ENCODE measurements at places on chromosomes 1 and 21.

DNA sequence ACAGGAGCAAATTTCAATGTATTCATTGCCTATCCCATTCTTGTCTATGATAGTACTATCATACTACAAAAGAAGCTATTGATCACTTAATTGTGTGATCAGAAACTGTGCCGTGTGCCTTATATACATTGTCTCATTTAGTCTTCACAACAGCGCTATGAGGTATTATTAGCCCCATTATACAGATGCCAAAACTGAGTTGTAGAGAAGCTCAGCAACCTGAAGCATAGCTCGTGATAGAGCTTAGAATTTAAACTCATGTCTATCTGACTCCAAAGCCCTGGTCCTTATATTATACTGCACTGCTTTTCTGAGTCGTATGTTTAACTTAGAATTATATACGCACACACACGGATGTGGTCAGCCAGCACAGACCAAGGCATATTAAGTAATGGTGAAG, 315.1 kb downstream of the NFIA start:
- DNase-seq = no peak

DNA sequence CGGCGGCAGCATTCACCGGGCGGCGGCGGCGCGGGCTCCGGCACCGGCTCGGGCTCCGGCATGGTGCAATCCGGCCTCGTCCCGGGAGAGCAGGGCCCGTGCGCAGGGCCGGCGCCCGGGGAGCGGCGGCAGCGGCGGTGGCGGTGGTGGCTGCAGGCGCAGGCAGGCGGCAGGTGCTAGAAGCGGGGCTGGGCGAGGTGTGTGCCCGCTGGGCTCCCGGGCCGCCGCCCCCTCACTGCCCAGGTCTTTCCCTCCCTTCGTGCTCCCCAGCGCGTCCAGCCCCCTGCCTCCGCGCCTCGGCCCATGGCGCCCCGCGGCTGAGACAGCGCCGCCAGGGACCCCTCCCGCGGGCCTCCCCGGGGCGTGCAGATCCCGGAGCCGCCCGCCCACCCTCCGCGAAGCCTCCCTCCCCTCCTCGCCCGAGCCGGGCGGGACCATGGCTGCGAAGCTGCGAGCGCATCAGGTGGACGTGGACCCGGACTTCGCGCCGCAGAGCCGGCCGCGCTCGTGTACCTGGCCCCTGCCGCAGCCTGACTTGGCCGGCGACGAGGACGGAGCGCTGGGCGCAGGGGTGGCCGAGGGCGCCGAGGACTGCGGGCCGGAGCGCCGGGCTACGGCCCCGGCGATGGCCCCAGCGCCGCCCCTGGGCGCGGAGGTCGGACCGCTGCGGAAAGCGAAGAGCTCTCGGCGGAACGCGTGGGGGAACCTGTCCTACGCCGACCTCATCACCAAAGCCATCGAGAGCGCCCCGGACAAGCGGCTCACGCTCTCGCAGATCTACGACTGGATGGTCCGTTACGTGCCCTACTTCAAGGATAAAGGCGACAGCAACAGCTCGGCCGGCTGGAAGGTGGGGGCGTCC, 492 bp downstream of the FOXO6 start:
- DNase-seq = peak; percentile 40

DNA sequence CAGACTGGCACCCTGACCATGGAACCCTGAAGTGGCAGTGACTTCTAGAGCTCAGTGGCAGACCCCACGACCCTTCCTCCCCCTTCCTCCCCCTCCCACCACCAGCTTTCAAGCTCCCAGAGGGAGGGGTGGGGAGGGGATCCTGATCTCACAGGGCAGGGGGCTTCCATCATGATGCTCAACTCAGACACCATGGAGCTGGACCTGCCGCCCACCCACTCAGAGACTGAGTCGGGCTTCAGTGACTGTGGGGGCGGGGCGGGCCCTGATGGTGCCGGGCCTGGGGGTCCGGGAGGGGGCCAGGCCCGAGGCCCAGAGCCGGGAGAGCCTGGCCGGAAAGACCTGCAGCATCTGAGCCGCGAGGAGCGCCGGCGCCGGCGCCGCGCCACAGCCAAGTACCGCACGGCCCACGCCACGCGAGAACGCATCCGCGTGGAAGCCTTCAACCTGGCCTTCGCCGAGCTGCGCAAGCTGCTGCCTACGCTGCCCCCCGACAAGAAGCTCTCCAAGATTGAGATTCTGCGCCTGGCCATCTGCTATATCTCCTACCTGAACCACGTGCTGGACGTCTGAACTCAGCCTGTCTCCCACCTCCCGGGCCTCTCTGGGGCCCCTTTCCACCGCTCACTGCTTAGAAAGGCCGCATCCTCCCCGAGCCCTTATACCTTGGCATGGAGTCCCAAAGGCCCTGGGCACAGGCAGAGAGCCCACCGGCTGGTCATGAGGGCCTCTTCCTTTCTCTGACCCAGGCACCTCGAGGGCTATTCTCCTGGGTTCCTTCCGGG, 3.9 kb downstream of the NHLH1 start:
- no peak for DNase-seq

GRCh38 chr1:32702599-32703478, at the start of gene SYNC:
Gene SYNC, minus strand, starts transcription at chr1:32702770. Its CDS starts 110 bp downstream, at chr1:32702660.
- DNase-seq = no peak

GRCh38 chr1:20265250-20265649, 25.4 kb upstream of the VWA5B1 start:
- no peak for DNase-seq

GRCh38 chr1:159900755-159901360, 893 bp upstream of the CFAP45 start:
- no peak for DNase-seq

GRCh38 chr1:25862785-25863485, 3.7 kb upstream of the AUNIP start:
- DNase-seq = no peak

DNA sequence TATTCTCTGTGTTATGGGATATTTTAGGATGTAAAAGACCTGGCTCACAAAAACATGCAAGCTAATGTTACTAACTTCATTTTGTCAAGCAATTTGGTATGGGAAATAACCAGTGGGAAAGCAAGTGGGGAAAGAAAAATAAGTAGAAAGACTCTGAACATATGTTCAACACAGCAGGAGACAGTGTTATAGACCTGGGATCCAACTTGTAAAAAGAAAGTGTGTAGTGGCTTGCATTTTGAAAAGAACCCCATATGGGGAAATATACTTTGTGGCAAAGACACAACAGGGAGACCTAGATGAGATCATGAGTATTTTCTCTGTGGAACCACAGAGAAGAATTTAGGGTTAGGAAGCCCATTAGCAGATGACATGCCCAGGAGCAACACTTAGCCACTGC, 212.7 kb upstream of the NRIP1 start:
- DNase-seq = no peak

- no peak for DNase-seq
Measured at GRCh38 chr1:54392401-54392800, 13.8 kb downstream of the SSBP3 start.

DNA sequence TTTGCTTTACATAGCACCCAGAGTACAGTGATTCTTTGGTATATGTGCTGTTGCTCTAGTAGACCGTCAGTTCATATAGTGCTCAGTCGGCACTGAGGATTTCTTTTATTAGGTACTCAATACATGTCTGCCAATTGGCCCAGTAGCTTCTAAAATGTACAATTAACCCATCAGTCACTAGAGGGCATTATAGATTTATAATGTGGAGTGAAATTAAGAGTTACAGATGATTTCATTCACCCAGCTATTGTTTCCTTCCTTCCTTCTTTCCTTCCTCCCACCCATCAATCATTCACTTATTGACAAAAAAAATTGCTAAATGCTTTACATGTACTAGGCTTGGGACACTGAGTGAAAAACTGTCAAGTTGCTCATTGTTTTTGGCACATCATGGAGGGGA, 263.6 kb upstream of the USP24 start:
- no peak for DNase-seq

- DNase-seq = no peak
Measured at GRCh38 chr1:91546301-91546581, 45.6 kb downstream of the CDC7 start.

All from stimulated activated naive CD4-positive, alpha-beta T cell (primary cell).